Muscle of arm (tissue), 14 donors: ENCODE measurements at places on chromosomes 3 and 15. TPM values are rescaled to one million over a fixed set of nuclear protein-coding genes. Genes with fewer than 3 reads are reported as not detected.
A peak's percentile ranks its signal among the peaks of the same experiment; 100 is the strongest.

GRCh38 chr15:63499611-63500010 is 4.8 kb upstream of the USP3 start:
- DNase-seq = no peak

DNA sequence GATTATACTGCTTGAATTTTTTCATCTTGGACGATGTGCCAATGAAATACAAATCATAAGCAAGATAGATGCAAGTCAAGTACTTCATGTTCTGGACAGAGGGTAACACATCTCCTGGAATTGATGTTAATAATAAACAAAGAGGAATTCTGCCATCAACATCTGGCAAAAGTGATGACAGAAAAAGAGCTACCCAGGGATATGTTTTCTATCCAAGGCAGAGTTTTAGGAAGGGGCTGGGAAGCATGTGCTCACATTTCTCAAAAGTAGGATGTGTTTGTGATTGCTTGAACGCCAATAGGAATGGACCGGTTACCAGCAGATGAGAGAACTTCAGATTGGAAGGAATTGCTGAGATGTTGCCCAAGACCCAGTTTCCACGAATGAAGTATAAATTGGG is 242.6 kb upstream of the AGTR1 start:
- peak; percentile 74 for DNase-seq

PLA1A gene
- polyA plus RNA-seq = not detected

TM4SF1 gene
- 39.4 TPM for polyA plus RNA-seq

GPR149 gene
- 0.11 TPM for polyA plus RNA-seq

DNA sequence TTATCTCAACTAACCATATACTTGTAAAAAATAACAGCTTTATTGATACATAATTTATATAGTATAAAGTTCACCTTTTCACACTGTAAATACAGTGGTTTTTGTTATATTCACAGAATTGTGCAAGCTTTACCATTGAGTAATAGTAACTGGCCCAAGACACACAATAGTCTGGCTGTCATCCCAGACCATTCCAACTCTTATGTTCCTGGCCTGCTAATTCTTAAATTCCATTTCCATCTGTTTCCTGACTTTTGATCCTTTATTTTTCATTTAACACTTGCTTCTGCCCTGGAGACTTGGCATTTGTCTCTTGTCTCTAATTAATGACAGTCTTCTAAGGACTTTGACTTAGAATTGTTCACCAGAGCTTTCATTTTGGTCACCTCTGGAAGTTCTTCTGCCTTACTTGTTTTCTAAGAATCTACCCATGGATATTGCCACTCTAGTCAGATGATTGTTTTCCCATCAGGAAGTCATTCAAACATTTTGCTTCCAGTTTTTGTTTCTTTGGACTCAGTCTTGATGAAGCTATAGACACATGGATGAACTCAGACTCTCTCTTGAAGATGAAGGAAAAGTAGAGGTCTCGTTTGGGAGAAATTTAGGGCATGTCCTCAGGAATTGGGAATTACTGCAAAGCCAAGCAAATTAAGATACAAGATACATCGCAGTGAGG is 27.2 kb upstream of the PLSCR4 start:
- DNase-seq = peak; percentile 90

DNA sequence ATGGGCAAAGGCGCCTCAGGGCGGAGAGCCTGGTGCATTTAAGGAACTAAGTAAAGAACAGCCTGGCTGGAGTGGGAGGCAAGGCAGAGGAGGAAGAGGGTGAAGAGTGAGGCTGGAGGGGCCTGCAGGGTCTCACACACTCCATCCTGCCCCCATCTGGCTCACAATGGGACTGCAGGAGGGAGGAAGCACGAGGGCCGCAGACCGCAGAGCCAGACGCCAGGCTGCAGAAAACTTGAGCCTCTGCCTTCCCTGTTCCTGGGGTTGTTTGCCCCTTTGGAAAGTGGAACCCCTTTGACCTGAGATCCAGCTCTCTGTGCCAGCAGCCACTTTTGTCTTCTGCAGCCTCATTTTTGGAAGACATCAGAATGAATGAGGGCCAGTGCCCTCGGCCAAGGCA is 138.0 kb downstream of the SRGAP3 start:
- no peak for DNase-seq

LYZL4 gene
- polyA plus RNA-seq = not detected
